ENCODE measurements at places on chromosomes 7 and 10. TPM values are rescaled to one million over a fixed set of nuclear protein-coding genes. Genes with fewer than 3 reads are reported as not detected.

Gene IQUB
- 2.0 TPM for total RNA-seq

Gene PDE1C
- total RNA-seq: 21.1 TPM

Gene COL26A1
- total RNA-seq: 12.0 TPM

Gene DPP6
- total RNA-seq: 49.7 TPM

Gene SPDYE9
- 0.49 TPM for total RNA-seq

Gene AHCYL2
- 23.8 TPM for total RNA-seq

Gene PDGFA
- total RNA-seq: 19.7 TPM

Gene ERVW-1
- not detected for total RNA-seq

Gene ADAMTS14
- 0.74 TPM for total RNA-seq

Gene HOXA5
- not detected for total RNA-seq

Gene ZNF138
- total RNA-seq: 63.7 TPM

Gene KNDC1
- 9.8 TPM for total RNA-seq

Gene OR6B1
- total RNA-seq: not detected

Gene ASZ1
- total RNA-seq: not detected
